ENCODE measurements at places on chromosomes 3 and 15. TPM values are rescaled to one million over a fixed set of nuclear protein-coding genes. Genes with fewer than 3 reads are reported as not detected.

GRCh38 chr3:177146646-177147045 is 50.6 kb downstream of the TBL1XR1 start:
- no peak for DNase-seq
- peaks cover 45% of the 10 kb centered on the region for H3K4me1 ChIP-seq
- no peaks in the 10 kb centered on the region for H3K27me3 ChIP-seq
- no peak overlapping the region for H3K4me3 ChIP-seq
- no peak overlapping the region for H3K27ac ChIP-seq

- H3K27me3 ChIP-seq, result no peaks in the 10 kb centered on the region
- peaks cover 15% of the 10 kb centered on the region for H3K4me1 ChIP-seq
- no peak overlapping the region for H3K27ac ChIP-seq
- H3K36me3 ChIP-seq, result no peaks in the 10 kb centered on the region
Observed at GRCh38 chr3:61650719-61651410, 89.5 kb downstream of the PTPRG start.

The FGD5 gene
- total RNA-seq, result 84.2 TPM

DNA sequence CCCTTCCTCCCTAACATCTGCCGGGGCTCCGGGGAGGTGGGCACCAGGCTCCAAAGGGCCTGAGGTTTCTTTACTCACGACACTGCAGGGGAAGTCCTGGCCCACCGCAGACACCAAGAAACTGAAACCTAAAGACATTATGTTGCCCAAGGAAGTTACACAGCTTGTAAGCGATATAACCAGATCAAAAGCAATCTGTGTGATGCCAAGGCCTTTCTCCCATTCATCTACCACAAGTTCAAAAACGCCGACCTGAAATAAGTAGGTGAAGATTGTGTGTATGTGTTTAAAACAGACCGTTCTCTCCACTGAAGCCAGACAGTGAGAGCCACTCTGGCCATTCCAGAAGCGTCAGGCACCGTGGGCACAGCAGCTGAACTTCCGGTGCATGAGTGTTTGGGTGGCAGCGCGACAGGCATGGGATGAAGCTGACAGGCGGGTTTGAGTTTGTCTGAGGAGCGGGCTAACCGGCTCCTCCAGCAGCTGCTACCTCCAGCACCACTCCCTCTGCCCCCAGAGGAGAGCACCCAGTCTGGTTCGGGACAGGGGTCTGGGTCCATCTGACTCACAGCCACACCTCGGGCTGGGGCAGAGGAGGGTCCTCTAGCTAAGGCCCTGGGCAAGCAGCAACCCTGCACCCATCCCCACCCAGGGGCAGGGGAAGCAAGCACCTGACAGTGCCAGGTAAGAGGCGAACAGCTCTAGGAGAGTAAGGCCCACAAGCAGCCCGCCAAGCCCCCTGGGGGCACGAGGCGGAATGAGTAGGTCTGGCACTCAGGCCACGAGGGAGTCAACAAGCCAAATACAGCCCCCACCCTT is 1.3 kb downstream of the TNK2 start:
- H3K36me3 ChIP-seq, result no peaks in the 10 kb centered on the region
- H3K27me3 ChIP-seq, result no peaks in the 10 kb centered on the region
- H3K4me3 ChIP-seq, result peak overlapping the region; percentile 62
- peaks cover 42% of the 10 kb centered on the region for H3K4me1 ChIP-seq

DNA sequence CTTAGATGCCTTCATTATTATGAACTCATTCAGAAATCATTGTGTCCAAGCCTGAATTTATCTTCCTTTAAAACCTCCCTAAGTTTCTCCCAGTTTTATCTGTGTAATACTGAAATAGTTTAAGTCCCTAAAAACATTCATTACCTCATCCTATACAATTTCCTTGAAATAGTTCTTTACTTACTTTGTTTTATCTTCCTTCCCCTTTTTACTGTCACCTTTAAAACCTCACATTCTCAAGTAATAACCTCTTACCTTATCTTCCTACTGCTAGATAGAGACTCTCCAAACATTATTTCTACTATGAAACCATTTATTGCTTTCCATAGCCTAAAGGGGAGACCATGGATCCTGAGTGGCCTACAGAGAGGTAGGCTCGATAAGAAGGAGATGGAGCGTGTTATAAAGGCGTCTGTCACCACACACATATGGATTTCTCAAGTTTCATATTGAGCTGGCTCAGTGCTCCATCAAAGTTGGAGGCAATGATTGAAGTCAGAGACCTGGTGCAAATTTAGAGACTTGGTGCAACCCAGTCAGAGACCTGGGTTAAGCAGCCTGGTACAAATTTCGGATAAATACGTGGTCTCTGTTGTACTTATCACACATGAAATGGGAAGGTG is 140.4 kb downstream of the NFKBIZ start:
- DNase-seq, result no peak
- H3K4me1 ChIP-seq, result peaks cover 5% of the 10 kb centered on the region
- H3K27me3 ChIP-seq, result no peaks in the 10 kb centered on the region

GRCh38 chr15:23574742-23575141 is 9.3 kb downstream of the MKRN3 start:
- no peak for DNase-seq
- no peaks in the 10 kb centered on the region for H3K4me1 ChIP-seq
- H3K27me3 ChIP-seq, result no peaks in the 10 kb centered on the region
- no peak overlapping the region for H3K4me3 ChIP-seq
- no peaks in the 10 kb centered on the region for H3K36me3 ChIP-seq

- no peaks in the 10 kb centered on the region for H3K36me3 ChIP-seq
- H3K4me3 ChIP-seq, result no peak overlapping the region
- DNase-seq, result no peak
- no peaks in the 10 kb centered on the region for H3K27me3 ChIP-seq
Observed at GRCh38 chr3:106719077-106719476, 658.2 kb upstream of the CCDC54 start.

The APOD gene
- total RNA-seq, result 59.4 TPM

DNA sequence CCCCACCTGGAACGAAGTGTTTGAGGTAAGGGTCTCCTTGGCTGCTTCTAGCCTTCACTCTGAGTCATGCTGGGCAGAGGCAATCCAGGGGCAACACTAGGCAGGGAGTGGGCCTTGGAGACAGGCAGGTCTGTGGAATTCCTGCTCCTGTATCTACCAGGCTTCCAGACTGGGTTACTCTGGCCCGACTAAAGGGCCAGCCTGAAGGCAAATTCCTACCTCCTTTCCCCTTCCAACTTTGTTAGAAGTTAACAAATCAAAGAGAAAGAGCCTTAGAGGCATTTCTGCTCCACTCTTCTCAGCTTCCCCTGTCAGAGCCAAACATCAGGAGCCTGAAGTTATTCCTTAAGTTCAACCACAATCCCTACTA is 30.1 kb downstream of the ESYT3 start:
- DNase-seq, result no peak
- H3K27me3 ChIP-seq, result no peaks in the 10 kb centered on the region
- H3K4me1 ChIP-seq, result peaks cover 8% of the 10 kb centered on the region
- H3K27ac ChIP-seq, result no peak overlapping the region

DNA sequence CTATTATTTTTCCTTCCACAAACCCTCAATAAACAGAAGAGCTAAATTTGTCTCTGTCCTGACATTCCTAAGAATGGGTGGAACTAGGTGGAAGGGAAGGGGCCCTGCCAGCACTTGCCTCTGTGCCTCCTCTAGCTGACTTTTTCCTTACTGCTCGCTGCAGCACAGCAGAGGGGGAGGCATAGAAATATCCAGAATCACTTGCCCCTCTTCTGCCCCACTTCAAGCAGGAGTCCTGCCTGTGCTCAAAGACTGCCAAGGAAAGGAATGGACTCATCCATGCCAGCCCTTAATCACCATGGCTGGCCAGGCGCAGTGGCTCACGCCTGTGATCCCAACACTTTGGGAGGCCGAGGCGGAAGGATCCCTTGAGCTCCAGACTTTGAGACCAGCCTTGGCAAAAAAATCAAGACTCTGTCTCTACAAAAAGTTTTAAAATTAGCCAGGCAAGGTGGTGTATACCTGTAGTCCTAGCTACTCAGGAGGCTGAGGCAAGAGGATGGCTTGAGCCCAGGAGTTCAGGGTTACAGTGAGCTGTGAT is 51.8 kb downstream of the ADCY5 start:
- DNase-seq, result no peak
- H3K27me3 ChIP-seq, result no peaks in the 10 kb centered on the region
- H3K4me1 ChIP-seq, result no peaks in the 10 kb centered on the region
- no peak overlapping the region for H3K4me3 ChIP-seq
- H3K27ac ChIP-seq, result no peak overlapping the region
- H3K36me3 ChIP-seq, result no peaks in the 10 kb centered on the region

- H3K27me3 ChIP-seq, result no peaks in the 10 kb centered on the region
- H3K4me3 ChIP-seq, result no peak overlapping the region
- H3K27ac ChIP-seq, result no peak overlapping the region
- H3K4me1 ChIP-seq, result no peaks in the 10 kb centered on the region
- no peaks in the 10 kb centered on the region for H3K36me3 ChIP-seq
Observed at GRCh38 chr3:9213019-9213634, 36.3 kb downstream of the SRGAP3 start.

The RABL3 gene
- 17.2 TPM for total RNA-seq

GRCh38 chr15:42494998-42495360 is 455 bp upstream of the SNAP23 start:
- H3K36me3 ChIP-seq, result no peaks in the 10 kb centered on the region
- H3K27me3 ChIP-seq, result no peaks in the 10 kb centered on the region
- peaks cover 62% of the 10 kb centered on the region for H3K4me1 ChIP-seq
- DNase-seq, result no peak
- peak overlapping the region; percentile 96 for H3K27ac ChIP-seq

DNA sequence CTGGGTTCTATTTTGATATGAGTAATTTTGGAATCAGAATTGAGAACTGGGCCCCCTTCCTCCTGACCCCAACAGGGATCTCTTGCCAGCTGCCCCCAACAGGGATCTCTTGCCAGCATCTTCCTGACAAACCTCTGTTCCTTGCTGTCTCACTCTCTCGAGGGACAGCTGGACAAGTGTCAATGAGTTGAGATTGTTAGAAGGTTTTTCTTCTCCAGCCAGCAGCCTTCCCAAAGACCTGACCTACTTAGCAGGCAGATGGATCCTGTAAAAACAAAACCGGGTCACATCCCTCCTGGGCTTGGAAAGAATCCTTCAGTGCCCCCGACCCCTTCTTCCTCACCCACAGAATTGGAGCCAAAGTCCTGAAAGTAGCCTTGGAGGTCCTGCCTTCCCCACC is 21.6 kb downstream of the LIMD1 start:
- peaks cover 46% of the 10 kb centered on the region for H3K4me1 ChIP-seq
- no peak overlapping the region for H3K27ac ChIP-seq
- H3K27me3 ChIP-seq, result no peaks in the 10 kb centered on the region
- no peak overlapping the region for H3K4me3 ChIP-seq
- no peaks in the 10 kb centered on the region for H3K36me3 ChIP-seq

DNA sequence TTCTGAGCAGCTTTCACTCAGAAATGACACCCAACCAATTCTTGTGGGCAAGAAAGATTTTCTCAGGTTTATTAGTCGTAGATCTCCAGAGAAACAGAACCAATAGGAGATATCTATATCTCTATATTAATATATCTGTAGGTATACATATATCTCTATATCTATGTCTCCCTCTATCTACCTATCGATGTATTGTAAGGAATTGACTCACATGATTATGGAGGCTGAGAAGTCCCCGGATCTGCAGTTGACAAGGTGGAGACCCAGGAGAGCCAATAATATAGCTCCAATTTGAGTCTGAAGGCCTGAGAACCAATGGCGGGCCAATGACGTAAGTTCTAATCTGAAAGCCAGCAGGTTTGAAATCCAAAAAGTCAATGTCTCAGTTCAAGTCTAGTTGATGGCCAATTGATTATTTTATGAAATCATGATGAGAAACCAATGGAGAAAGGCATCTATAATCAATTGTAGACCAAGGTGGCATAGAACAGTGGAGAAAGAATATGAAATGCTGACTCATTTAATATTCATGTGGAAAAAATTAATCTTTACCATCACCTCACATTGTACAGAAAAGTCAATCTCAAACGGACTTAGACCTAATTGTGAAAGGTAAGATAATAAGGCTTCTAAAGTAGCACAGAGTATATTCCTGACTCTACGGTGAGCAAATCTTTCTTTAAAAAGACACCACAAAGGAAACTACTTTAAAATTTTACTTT is 65.6 kb upstream of the CHRNA7 start:
- H3K4me3 ChIP-seq, result no peak overlapping the region
- no peaks in the 10 kb centered on the region for H3K4me1 ChIP-seq

The IL5RA gene
- 0.69 TPM for total RNA-seq

DNA sequence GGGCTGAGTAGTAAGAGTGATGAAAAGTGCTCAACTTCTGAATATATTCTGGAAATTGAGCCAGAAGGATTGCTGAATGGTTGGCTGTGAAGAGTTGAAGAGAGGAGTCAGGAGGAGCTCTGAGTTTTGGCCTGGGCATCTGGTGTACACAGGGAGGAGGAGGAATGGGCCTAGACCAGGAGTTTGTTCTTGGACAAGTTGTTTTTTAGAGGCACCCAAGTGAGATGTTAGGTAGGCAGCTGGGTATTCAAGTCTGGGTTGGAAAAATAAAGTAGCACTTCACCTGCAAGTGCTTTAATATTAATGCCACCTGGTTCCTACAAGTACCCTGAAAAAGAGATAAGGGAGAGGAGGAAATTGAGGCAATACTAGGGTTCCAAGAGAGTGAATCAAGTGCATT is 14.7 kb downstream of the BSN start:
- no peak for DNase-seq
- H3K4me1 ChIP-seq, result no peaks in the 10 kb centered on the region
- no peaks in the 10 kb centered on the region for H3K27me3 ChIP-seq
- no peaks in the 10 kb centered on the region for H3K36me3 ChIP-seq

The CLDN18 gene
- 197 TPM for total RNA-seq

DNA sequence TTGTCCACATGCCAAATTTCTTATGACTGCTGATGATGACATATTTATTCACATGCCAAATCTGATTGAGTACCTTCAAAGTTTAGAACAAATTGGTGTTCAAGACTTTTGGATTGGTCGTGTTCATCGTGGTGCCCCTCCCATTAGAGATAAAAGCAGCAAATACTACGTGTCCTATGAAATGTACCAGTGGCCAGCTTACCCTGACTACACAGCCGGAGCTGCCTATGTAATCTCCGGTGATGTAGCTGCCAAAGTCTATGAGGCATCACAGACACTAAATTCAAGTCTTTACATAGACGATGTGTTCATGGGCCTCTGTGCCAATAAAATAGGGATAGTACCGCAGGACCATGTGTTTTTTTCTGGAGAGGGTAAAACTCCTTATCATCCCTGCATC is 17.3 kb downstream of the B3GNT5 start:
- no peak overlapping the region for H3K4me3 ChIP-seq
- no peak for DNase-seq
- H3K4me1 ChIP-seq, result no peaks in the 10 kb centered on the region
- H3K27ac ChIP-seq, result no peak overlapping the region
- no peaks in the 10 kb centered on the region for H3K27me3 ChIP-seq
- H3K36me3 ChIP-seq, result peaks cover 9% of the 10 kb centered on the region

The CPNE9 gene
- total RNA-seq, result 0.90 TPM

The AHSG gene
- not detected for total RNA-seq

- H3K4me3 ChIP-seq, result no peak overlapping the region
- no peaks in the 10 kb centered on the region for H3K36me3 ChIP-seq
- H3K27me3 ChIP-seq, result peaks cover 25% of the 10 kb centered on the region
- H3K27ac ChIP-seq, result no peak overlapping the region
- DNase-seq, result no peak
Observed at GRCh38 chr15:74829991-74830390, 3.6 kb downstream of the CPLX3 start.

The CCR2 gene
- 17.8 TPM for total RNA-seq

The ATP8B4 gene
- 9.4 TPM for total RNA-seq

GRCh38 chr3:182910936-182911781 is 69.2 kb downstream of the DCUN1D1 start:
- no peak overlapping the region for H3K27ac ChIP-seq
- no peak overlapping the region for H3K4me3 ChIP-seq
- no peak for DNase-seq
- H3K4me1 ChIP-seq, result no peaks in the 10 kb centered on the region

All from upper lobe of right lung (tissue), 1 donor.